ENCODE measurements at places on chromosomes 16 and 17.
A peak's percentile ranks its signal among the peaks of the same experiment; 100 is the strongest.

DNA sequence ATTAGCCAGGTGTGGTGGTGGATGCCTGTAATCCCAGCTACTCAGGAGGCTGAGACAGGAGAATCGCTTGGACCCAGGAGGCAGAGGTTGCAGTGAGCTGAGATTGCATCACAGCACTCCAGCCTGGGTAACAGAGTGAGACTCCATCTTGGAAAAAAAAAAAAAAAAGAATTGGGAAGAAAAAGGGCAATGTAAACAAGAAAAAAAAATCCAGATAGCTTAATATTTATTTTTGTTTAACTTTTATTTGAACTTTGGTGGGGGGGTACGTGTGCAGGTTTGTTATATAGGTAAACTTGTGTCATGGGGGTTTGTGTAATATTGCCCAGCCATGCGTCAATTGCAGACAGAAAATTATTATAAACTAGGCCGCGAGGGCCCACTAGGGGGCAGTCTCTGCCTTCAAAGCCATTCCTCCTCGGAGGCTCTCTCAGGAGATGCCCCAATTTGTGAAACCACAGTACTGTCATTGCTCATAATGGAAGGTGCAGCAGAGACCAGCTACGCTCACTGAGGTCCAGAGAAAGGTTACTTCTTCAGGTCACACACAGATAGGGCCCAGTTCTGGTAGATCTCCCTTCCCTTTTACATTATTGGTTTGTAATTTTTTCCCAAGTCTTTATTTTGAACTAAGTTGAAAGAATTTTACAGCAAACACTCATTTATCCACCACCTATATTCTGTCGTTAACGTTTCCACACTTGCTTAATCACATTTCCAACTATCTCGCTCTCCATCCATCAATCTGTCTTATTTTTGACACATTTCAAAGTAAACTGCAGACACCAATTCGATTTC lies 206.2 kb downstream of the PRKCB start:
- DNase-seq, result peak; percentile 84

DNA sequence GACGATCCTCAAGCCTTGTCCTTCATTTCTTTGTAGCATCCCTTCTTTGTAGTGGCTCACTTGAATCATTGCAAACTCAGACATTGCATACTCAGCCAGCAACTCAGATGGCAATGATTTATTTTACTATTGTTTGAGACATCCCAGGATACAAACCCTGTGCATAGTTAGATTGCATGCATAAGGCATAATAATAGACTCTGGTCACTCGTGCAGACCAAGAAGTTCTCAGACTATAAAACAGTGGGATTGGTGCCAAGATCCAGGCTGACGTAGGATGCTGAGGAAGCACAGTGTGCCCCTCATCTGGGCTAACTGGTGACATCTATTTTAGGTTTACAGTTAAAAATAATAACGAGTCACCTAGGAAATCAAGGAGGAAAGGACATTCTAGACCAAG lies 142.3 kb downstream of the PMP22 start:
- no peak for DNase-seq

DNA sequence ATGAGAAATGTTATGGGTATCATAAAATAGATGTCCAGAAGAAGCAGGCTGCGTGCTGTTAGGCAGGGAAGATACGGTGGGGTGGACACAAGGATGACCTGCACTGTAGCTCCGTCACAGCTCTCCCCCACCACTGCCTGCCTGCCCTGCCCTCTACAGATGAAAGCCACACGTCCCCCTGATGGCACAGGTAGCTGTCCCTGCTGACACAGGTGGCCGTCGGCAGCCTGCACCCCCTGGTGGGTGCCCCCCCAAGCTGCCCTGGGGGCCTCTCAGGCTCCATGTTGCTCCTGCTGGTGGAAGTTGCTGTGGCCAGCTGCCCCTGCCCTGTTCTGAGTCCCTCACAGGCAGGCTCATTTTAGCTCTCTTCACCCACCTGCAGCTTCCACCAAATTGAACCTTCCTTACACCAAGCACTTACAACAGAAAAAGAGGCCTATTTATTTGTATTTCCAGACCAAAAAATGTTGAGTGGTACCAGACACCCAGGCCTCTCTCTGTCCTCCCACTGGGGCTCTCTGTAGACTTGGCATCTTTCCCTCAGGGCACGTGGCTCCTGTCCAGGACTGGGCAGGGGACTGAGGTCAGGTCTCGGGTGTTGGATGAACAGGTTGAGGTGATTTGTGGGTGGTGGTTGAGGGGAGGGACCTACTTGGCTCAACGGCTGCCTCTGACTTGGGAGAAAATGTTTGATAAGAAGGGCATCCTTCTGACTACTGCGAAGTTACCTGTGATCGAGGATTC lies 50.1 kb upstream of the CACNG5 start:
- DNase-seq, result no peak

DNA sequence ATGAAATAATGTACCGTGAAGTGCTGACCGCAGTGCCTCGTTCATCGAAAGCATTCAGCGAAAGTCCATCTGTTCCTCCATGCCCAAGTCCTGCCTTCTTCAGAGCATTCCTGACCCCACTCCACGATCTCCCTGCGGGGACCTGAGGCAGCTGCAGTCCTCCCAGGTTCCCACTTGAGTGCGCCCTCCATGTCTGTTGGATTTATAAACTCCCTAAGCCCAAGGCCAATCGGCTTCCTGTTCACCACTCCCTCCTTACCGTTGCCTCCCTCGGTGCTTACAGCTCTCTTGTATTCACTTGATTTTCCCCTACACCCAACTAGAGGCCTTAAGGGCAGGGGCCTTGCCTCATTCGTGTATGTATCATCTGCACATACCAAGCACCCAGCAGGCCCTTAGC lies 2.8 kb downstream of the RAD51D start:
- no peak for DNase-seq

GRCh38 chr16:66603537-66604375 lies 748 bp upstream of the CMTM3 start:
- peak; percentile 76 for DNase-seq

DNA sequence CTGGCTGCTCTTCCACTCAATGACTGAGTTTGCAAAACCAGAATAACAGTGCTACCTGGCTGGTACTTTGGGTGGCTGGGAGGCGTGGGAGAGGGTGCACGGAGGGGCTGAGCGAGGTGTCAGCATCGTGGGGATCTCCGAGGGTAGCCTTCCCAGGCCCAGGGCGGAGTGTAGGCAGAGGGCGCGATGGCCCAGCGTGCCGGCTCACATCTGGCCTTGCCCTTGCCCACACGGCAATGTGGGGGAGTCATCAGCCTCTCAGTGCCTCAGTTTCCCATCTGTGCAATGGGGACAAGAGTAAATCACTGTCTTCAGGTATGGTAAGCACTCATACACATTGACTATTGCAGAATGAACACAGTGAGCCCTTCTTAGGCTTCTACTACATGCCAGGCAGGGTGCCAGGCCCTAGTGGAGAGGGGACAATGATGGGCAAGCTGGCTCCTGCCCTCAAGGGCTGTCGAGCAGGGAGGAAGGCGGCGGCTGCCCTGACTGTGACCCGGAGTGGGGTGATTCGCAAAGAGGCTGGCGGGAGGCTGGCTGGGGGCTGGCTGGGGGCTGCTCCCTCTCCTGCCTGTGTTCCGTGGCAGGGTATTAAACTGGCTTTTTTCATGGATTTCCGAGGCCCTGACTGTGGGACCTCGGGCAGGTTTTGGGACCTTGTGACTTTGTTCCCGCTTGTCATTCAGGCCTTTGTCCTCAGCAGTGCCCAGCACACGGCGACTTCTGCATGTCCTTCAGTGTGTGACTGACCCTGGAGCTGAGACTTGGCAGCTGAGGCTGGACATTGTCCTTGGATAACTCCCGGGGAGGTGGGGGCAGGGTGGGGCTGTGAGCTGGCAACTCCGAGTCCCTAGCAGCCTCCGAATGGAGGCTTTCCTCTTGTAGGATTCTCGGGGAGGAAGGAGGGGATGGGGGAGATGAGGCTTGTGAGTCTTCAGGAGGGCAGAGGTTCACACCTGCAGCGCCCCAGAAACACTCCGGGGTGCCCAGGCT lies 243.1 kb downstream of the SEC14L1 start:
- no peak for DNase-seq

DNA sequence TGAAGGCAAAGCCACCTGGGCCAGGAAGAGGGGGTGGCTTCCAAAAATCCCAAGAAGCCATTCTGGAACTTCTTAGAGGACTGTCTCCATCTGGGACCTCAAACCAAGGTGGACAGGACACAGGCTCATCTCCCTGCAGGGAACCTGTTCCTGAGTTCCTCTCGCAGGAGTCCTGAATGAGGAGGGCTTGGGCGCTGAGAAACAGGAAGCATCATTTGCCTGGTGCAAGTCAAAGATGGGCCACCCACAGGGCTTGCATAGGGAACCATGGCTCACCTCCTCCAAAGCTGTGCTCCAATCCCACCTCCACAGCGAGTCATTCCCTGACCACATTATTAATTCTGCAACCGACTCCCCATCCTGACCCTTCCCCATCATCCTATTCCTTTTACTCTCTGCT lies 55.0 kb upstream of the RPL38 start:
- DNase-seq, result no peak

DNA sequence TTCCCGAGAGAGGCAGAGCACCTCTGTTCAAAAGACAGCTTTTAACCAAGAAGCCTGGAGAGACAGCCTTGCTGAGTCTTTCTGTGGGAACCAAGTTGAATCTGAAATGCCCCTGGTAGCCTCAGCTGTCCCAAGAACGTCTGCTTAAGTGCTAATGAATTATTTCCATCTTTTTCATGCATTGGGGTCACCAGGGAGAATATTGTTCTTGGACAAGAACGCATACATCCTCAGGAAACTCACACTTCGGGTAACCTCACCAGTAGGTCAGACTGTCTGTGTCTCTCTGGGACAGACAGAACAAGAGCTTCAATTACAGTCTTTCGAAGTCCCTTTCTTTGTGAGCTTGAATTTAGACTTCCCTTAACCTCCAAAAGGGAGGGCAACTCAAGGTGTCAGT lies 134.6 kb upstream of the ADAMTS18 start:
- no peak for DNase-seq

GRCh38 chr17:17740615-17741348 lies 59.5 kb downstream of the RAI1 start:
- no peak for DNase-seq

DNA sequence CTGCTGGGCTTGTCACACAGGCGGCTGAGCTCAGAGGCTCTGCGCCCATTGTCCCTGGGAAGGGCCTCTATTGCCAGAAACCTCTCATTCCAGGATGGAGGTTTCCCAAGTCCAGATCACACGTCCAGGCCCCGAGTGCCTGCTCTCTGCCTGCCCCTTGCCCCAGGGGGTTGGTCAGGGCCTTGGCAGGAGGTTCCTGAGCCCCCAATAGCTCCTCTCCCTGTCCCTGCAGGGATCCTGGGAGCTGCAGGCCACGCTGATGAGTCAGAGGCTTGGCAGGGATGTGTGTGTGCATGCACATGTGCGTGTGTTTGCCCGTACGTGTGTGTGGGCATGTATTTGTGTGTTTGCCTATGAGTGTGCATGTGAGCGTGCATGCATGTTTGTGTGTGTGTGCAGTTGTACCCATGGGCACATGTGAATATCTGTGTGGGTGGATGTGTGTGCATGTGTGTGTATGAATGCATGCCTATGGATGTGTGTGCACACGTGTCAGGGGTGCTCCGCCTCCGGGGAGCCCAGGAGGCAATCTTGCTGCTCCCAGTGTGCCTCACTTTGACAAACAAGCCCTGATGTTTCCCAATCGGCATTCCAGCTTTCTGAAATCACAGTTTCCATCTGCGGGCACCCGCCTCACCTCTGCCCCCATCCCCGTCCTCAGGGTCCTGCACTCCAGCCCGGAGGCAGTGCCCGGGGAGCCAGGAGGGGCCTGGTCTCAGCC lies 98.4 kb upstream of the GSE1 start:
- DNase-seq, result no peak

GRCh38 chr16:60060731-60061130 lies 1326.6 kb upstream of the GOT2 start:
- no peak for DNase-seq

DNA sequence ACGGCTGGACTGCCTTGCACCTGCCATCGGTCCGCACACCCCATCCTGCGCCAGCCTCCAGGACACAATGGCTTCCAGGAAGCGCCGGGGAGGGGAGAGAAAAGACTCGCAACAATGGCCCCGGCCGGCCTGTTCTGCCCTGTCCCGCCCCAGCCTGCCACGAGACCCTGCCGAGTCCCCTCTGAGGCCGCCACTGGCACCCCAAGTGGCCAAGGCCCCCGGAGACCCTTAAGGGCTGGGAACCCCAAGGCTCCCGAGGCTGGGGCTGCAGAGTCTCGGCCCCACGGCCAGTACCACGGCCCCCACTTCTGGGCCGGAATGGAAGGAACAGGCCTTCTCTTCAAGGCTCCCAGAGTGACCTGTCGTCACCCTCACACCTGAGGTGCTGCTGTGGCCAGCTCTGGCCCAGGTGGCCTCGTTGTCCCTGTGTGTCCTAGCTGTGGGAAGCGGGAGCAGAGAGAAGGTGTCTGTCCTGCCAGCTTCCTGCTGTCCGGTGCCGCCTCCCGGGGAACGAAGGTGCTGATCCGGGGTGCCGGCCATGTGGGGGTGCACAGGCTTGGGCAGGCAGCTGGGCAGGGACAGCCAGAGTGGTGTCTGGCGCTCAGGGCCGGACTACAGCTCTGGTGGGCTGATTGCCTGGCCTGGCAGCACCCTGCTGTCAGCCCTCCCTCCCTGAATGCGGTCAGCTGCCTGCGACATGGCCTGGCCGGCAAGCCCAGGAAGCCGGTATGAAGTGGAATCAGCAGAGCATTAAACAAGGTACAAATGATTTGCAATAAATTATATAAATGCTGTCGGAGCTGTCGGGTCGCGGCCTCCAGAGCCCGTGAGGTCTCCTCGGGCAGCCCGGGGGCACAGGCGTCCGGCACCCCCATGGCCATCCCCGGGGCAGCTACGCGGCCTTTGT lies 8.2 kb upstream of the CACNA1H start:
- DNase-seq, result no peak

- DNase-seq, result no peak
Measured at GRCh38 chr17:15092762-15093161, 172.4 kb downstream of the PMP22 start.

DNA sequence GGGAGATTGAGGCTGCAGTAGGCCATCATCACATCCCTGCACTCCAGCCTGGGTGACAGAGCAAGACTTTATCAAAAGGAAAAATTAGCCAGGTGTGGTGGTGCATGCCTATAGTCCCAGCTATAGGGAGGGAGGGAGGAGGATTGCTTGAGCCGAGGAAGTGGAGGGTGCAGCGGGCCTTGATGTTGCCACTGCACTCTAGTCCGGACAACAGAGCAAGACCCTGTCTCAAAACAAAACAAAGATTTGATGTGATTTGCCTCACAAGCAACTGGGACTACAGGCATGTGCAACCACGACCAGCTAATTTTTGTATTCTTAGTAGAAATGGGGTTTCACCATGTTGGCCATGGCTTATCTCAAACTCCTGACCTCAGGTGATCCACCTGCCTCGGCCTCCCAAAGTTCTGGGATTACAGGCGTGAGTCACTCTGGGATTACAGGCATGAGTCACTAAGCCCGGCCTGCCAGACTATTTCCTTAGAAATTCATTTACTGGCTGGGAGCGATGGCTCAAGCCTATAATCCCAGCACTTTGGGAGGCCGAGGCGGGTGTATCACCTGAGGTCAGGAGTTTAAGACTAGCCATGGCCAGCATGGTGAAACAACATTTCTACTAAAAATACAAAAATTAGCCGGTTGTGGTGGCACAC lies 11.5 kb downstream of the UBE2G1 start:
- no peak for DNase-seq
